Daoy (cell line): ENCODE measurements at places on chromosomes 1 and 21. TPM values are rescaled to one million over a fixed set of nuclear protein-coding genes. Genes with fewer than 3 reads are reported as not detected.

The ST3GAL3 gene
- 13.0 and 15.8 TPM in 2 replicates for total RNA-seq

The MATN1 gene
- total RNA-seq = 0.06 TPM in 1 of 2 replicates, not detected in the other

The GJA9 gene
- not detected in 2 replicates for total RNA-seq

The POU3F1 gene
- total RNA-seq = 1.1 and 3.7 TPM in 2 replicates

The ZBED6 gene
- total RNA-seq = 2.8 and 6.6 TPM in 2 replicates

GRCh38 chr1:111571239-111571638 lies 48.4 kb upstream of the RAP1A start:
- peak; percentile 30 for DNase-seq

GRCh38 chr1:39368045-39368444 lies 123.4 kb upstream of the BMP8A start:
- DNase-seq = no peak

GRCh38 chr1:22321917-22322316 lies 129.7 kb upstream of the ZBTB40 start:
- no peak for DNase-seq

- no peak for DNase-seq
Measured at GRCh38 chr1:70196333-70196732, 9.0 kb downstream of the LRRC40 start.

GRCh38 chr1:32465578-32465933 lies 684 bp downstream of the ZBTB8B start:
- DNase-seq = no peak

DNA sequence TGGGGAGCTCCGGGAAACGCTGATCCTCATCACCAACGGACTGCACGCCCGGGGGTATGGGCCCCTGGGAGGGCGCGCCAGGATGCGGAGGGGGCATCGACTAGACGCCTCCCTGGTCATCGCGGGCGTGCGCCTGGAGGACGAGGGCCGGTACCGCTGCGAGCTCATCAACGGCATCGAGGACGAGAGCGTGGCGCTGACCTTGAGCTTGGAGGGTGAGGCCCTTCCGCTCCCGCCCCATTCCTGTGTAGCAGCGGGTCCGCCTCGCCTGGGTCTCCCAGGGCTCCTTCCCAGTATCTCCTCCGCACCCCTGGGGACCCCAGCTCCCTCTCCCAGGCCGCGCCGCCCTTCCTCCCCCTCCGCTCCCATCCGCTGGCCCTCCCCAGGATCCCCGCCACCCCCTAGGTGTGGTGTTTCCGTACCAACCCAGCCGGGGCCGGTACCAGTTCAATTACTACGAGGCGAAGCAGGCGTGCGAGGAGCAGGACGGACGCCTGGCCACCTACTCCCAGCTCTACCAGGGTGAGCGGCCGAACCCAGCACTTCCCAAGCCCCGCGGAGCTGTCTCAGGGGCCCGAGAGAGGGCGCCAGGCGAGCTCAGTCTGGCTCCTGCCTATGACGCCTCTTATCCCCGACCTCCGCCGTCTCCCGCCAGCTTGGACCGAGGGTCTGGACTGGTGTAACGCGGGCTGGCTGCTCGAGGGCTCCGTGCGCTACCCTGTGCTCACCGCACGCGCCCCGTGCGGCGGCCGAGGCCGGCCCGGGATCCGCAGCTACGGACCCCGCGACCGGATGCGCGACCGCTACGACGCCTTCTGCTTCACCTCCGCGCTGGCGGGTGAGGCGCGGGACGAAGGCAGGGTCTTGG lies 5.0 kb downstream of the HAPLN2 start:
- DNase-seq = peak; percentile 81

- peak; percentile 97 for DNase-seq
Measured at GRCh38 chr1:205321162-205321958, at the start of gene NUAK2. NUAK2 (minus strand) TSS chr1:205321745; CDS start chr1:205321628, 117 bp downstream.

DNA sequence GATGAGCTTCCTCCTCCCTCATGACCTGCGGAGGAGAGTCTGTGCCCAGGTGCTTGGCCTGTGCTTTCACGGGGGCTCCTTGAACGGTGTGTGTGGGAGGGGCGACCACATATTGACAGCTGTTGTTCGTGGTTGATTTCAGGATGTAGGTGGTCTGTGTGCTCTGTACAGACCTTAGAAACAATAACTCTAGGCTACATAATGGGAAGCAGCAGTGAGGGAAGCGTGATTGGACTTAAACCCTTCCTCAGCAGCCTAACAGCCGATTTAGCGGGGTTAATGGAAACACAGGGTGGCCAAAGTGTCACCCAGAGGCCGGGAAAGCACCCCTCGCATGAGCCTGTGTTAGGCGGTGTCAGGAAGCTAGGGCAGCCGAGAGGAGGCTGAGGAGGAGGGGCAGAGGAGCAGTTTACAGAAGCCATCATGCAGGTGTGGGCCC lies 56.0 kb downstream of the TBCE start:
- no peak for DNase-seq

- no peak for DNase-seq
Measured at GRCh38 chr1:35870651-35871309, 12.2 kb upstream of the AGO1 start.

GRCh38 chr1:22540337-22540736 lies 23.0 kb upstream of the EPHA8 start:
- DNase-seq = no peak
